ENCODE measurements at places on chromosomes 13 and 19. TPM values are rescaled to one million over a fixed set of nuclear protein-coding genes. Genes with fewer than 3 reads are reported as not detected.

The ZNF837 gene
- 1.6 TPM for total RNA-seq

The CASP14 gene
- total RNA-seq, result not detected

The ZNF235 gene
- 5.1 TPM for total RNA-seq

The KCNC3 gene
- total RNA-seq, result 10.8 TPM

The ZNF888 gene
- total RNA-seq, result 7.4 TPM

The ZNF580 gene
- total RNA-seq, result 58.0 TPM

The C3 gene
- 5.0 TPM for total RNA-seq

The MCEMP1 gene
- total RNA-seq, result not detected

The CRLF1 gene
- 3.5 TPM for total RNA-seq

The WTIP gene
- total RNA-seq, result 73.6 TPM

The ZNF730 gene
- 0.08 TPM for total RNA-seq

The MRPL34 gene
- 87.7 TPM for total RNA-seq

The SIGLECL1 gene
- total RNA-seq, result not detected

The OR4F17 gene
- total RNA-seq, result not detected

The ASF1B gene
- 35.4 TPM for total RNA-seq

The ATP5F1D gene
- total RNA-seq, result 218 TPM

The NAPSA gene
- 2.5 TPM for total RNA-seq

The LILRA5 gene
- not detected for total RNA-seq

The PRSS57 gene
- not detected for total RNA-seq

The MUC16 gene
- total RNA-seq, result 3.4 TPM

The PSG3 gene
- total RNA-seq, result not detected

The KLK4 gene
- total RNA-seq, result not detected

The FLT1 gene
- total RNA-seq, result 0.15 TPM

The ZNF723 gene
- not detected for total RNA-seq

The PNMA8A gene
- not detected for total RNA-seq

The MAP3K10 gene
- total RNA-seq, result 255 TPM

The DIAPH3 gene
- total RNA-seq, result 15.4 TPM

The CYP2A6 gene
- total RNA-seq, result 0.41 TPM

The KXD1 gene
- 106 TPM for total RNA-seq

The OR7G2 gene
- not detected for total RNA-seq

The RNF113B gene
- total RNA-seq, result not detected
